ENCODE measurements at places on chromosomes 2 and 18.

DNA sequence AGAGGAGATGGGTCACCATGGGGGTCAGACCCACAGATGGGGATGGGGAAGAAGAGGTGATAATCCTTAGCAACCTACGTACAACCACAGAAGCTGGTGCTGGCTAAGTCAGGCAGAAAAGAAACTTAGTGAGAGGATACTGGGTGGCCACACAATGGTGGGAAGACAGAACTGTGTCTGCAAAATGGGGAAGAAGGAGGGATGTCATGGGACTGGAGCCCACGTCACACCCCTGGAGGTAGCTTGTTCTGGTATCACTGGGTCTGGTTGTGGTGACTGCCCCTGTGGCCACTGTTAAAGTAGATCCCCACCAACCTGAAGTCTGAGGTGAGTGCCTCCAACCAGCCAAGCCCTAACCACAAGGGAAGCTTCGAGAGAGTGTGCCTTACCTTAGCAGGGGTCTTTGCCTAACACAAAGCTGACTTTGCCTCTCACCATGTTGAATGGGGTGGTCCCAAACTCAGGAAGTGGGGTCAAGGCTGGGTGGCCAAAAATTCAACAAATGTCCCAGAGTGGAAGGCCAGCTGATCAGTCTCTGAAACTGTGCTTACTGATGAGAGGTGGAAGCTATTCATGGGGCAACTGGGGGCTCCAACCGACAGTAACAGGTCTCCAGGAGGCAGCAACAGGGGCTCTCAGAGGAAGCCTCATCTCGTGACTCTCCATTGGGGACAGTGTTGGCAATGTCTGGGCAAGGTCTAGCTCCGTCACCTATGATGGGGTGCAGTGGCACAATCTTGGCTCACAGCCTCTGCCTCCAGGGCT lies 64.8 kb upstream of the SLC1A4 start:
- no peak for DNase-seq

- DNase-seq: no peak
These were observed 2.1 kb downstream of the EML6 start for GRCh38 chr2:54725343-54726099.

- no peak for DNase-seq
These were observed 1621.1 kb downstream of the LRP1B start for GRCh38 chr2:140509765-140510164.

GRCh38 chr18:46054956-46055837 lies 16.9 kb downstream of the PSTPIP2 start:
- no peak for DNase-seq

DNA sequence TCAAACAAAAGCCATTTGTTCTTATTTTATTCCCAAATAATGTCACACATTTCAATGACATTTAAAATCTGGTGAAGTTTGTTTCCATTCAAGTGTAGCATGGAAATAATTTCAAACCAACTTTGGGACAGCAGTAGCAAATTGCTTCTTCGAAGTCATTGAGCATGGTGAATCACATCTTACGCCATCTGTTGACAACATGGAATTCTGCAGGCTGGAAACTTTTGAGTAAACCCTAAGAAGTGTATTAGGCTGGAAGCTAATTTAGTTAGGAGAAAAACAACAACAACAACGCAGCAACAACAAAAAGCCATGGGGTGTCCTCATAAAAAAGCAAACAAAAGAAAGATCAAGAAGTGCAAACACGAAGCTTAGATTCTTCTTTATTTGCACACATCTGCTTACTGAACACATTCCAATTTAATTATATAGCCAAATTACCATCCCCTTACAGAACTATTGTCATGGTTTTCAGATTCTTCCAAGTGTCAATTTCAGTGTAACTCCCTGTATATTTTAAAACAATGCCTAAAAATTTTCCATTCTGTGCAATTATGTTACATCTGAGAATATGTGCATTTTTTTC lies 659.0 kb upstream of the CDH7 start:
- peak; percentile 33 for DNase-seq

GRCh38 chr18:51196811-51197660 lies 445 bp downstream of the MEX3C start:
- peak; percentile 18 for DNase-seq

GRCh38 chr2:28956890-28957289 lies 24.2 kb upstream of the TOGARAM2 start:
- peak; percentile 71 for DNase-seq

DNA sequence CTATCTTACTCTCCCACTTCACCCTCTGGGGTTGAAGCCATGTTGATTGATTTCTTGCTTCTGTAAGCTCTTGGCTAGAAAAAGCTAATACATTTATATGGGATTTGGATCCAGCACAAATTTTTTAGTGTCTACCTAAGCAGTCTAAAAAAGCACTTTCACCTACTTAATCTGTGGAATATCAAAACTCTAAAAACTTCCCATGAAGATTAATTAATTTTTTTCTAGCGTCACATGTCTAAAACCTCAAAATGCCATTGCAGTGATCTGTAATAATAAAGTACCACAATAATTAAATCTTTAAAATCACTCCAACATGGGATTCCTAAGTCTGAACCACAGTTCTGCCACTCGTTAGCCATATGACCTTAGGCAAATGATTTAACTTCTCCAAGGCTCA lies 180.1 kb downstream of the EN1 start:
- DNase-seq: no peak

DNA sequence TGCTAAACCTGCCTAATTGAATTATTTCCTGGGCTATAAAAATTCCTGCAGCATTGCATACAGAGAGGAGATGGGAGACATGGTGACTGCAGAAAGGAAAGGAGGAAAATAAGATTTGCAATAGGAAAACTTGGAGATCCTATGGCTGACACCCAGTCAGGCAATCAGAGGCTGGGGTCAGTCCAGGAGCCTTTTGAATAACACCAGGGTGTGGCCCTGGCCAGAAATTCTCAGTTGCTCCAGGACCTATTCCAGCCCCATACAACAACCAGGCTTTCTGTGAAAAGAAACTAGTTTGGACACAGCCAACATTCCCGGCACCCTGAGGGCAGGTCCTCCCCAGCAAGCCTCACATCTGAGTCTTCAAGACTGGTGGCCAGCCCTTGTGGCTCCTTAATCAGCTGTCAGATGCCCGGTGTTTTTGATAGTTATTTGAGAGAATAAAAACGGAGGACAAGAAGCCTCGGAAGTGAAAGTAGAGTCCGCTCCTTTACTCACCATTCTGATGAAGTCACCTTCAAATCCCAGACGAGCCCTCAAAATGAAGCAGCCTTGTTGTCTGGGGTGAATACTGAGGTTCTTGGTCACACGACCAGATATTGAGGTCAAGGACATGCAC lies 31.1 kb upstream of the GMCL1 start:
- no peak for DNase-seq

DNA sequence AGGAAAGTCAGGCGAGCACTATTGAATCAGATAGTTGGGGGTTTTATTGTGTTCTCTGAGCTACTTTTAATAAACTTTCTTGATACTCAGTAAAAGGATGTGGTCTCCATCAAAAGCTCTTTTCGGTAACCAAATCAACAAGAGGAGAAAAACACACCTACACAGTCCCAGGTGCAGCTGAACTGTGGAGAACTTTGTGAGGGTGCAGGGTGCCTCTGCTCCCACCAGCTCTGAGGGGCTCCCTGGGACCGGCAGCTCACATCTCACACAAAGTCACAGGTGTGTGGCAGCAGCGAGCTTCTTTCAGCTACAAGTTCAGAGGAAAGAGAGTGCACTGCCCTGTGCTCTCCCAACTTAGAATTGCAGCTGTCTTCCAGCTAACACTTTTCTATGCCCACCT lies 650.4 kb downstream of the RNF144A start:
- no peak for DNase-seq

DNA sequence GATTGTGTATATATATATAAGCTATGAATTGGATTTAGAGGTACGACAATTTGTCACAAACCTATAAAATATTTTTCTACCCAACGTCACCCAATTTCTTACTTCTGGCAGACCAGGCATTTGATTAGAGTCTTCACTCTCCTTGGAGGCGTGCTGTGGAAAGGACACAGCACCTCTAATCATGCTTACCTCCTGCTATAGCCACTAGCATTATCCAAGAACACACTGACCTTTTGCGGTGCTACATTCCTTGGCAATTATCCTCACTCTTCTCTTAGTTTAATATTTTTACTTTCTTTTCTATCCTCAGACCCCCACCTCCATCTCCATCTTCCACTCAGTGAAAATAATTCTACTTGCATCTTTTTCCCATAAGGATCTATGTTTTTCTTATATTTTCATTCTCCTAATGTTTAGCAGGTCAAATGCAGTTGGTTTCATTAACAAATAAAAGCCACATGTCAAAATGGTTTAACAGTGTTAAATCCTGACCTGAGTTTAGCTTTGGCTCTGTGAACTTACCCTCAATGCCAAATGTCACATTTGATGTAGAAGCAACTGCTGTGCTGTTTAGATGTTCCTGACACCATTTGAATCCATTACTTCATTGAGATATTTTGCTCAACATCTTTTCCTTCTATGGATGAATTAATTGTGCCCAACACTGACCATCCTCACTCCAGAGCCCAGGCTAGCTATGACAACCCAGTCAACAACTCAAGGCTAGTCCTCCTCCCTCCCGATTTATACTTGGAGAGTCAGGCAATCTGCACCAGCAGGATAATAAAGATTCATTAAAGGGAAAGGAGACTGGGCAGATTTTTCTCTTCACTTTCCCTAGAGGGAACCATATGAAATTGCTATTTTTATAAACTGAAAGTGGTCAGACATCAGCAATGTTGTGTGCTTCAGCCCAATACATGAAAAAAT lies 240.5 kb downstream of the MREG start:
- no peak for DNase-seq

DNA sequence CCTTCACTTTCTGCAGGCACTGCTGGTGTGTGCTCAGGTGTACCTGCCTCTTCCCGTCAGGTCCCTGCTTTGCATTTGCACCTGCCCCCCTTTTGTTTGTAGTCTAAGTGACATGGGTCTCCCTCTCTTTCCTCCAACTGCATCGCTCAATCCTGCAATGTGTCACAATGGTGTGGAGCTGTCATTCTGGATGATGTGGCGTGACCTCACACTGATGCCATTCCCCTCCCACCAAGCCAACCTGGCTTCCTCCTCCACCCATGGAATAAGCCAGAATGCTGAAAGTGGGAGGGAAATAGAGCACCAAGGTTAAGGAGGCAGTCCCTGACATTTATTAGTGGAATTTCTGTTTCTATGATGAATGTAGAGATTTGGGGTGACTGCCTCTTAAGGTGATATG lies 156.7 kb downstream of the ZBTB7C start:
- no peak for DNase-seq

All from NCI-H345 (cell line).